LoVo (cell line): ENCODE measurements at places on chromosomes 5 and 9.

DNA sequence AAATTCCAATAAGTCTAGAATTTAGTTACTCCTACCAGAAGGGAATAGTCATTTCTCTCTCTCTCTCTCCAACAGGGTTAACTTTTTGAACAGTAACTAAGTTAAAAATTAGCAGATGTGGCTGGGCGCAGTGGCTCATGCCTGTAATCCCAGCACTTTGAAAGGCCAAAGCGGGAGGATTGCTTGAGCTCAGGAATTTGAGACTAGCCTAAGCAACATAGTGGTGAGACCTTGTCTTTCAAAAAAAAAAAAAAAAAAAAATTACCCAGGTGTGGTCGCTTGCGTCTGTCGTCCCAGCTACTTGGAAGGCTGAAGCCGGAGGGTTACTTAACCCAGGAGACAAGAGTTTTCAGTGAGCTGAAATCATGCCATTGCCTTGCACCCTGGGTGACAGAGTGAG is 639.7 kb downstream of the PTPRD start:
- DNase-seq: no peak

DNA sequence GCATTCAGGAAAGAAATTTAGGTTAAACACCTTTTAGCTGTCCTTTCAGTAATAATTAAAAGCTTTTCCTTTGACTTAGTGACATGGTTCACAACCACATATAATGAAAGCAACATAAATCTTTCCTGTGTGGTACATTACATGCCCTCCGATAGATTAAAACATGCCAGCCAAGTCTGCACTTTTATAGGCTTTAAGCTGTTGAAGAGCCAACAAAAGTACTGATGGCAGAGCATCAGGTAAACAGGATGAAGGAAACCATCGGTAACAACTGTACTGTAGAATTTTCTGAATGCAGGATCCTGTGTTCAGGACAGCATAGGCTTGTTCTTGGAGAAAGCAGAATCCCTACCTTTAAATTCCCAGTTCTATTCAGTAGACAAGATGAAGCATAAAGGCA is 226.6 kb downstream of the MLLT3 start:
- DNase-seq: no peak

DNA sequence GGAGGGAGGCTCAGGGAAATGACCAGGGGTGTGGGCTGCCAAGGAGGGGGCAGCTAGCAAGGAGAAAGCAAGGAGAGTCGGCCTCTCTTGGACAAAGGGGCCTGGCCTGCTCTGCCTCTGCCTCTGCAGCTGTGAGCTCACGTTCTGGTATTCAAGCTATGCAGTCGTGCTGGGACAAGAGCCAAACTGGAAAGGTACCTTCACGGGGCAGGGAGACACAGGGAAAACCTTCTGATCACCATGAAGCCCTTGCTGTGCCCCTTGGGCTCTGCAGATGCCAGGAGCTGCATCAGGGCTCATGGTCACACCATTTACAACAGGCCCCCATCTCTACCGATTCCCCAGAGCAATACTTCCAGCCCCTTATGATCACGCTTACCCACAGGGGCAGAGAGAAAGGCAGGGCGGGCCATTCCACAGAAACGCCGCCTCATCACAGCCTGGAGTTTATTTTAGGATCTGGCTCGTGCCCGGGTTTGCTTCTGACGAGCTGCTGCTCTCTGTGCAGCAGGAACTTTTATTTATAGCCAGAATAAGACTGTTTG is 63.2 kb downstream of the PRRT1B start:
- DNase-seq: peak; percentile 27

DNA sequence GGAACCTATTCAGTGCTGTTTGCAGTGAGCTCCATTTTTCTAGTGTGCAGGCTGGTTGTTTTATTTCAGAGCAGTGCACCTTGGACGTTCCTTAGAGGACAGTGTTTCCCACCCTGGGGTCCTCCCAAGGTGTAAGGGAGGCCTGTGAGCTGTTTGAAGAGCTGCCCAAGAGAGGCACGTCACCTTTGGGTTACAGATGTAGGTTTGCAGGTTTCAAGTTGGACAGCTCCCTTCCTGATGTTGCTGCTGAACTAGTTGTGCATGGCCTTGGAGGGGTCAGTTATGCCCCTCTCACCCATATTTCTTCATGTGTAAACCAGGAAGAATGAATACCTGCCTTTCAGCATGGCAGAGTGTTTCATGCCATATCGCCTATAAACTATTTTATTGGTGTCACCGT is 34.7 kb upstream of the POMT1 start:
- DNase-seq: no peak

DNA sequence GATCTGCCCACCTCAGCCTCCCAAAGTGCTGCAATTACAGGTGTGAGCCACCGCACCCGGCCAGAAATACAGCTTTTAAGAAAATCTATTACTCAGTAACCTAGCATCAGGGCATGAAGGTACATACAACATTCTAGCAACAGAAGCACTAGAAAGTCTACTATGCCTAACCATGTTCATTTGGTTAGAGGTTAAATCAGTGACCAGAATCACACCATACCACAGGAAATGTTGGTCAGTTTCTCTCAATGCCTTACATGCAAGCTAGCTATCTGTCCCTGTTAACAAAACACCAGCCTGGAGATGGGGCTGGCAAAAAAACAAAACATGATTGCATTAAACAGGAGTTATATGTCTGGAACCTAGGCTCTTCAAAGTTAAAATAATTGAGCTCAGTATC is 104.1 kb downstream of the STRBP start:
- DNase-seq: no peak

DNA sequence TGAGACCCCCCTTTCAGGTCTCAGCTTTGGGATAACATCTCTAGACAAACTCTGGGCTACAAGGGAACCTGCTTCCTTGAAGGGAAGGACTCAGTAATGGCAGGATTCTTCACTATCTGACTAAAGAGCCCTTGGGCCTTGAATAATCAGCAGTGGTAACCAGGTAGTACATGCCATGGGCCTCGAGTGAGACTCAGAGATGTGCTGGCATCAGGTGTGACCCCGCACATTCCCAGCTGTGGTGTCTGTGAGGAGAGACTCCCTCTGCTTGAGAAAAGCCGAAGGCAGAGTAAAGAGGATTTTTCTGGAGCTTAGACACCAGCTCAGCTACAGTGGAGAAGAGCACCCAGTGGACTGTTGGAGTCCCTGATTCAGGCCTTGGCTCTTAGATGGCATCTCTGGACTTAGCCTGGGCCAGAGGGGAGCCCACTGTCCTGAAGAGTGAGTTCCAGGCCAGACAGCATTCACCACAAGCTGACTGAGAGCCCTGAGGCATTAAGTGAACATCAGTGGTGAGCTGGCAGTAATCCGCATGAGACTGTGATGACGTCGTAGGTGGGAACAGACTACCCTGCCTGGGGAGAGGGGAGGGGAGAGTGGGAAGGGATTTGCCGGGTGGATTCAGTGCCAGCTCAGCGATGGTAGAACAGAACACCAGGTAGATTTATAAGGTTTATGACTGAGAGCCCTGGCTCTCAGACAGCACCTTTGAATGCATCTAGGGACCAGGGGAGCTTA is 5.3 kb upstream of the ZNF782 start:
- DNase-seq: no peak

- no peak for DNase-seq
Observed at GRCh38 chr9:75671354-75671753, 219.1 kb upstream of the PCSK5 start.

- no peak for DNase-seq
Observed at GRCh38 chr9:18990494-18990893, 42.5 kb downstream of the SAXO1 start.

DNA sequence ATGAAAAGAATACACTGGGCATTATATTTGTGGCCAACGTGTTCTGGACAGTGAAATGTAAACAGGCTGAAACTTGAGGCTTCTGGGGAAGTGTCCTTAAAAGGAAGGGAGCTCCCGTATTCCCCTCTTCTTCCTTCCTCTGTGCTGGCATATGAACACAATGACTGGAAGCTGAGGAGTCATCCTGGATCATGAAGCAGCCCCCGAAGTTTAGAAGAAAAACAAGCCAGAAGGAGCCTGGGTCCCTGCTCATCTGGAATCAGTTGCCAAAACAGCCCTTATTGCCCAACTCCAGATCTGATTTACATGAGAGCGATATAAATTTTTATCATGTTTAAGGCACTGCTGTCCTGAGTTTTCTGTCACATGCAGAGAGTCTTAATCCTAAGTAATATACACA is 65.4 kb upstream of the SLC1A1 start:
- no peak for DNase-seq

GRCh38 chr9:114055894-114056293 is 22.2 kb downstream of the AMBP start:
- no peak for DNase-seq

GRCh38 chr9:21465138-21465537 is 17.0 kb downstream of the IFNE start:
- no peak for DNase-seq

GRCh38 chr9:122808141-122808540 is 8.2 kb downstream of the OR1K1 start:
- no peak for DNase-seq

DNA sequence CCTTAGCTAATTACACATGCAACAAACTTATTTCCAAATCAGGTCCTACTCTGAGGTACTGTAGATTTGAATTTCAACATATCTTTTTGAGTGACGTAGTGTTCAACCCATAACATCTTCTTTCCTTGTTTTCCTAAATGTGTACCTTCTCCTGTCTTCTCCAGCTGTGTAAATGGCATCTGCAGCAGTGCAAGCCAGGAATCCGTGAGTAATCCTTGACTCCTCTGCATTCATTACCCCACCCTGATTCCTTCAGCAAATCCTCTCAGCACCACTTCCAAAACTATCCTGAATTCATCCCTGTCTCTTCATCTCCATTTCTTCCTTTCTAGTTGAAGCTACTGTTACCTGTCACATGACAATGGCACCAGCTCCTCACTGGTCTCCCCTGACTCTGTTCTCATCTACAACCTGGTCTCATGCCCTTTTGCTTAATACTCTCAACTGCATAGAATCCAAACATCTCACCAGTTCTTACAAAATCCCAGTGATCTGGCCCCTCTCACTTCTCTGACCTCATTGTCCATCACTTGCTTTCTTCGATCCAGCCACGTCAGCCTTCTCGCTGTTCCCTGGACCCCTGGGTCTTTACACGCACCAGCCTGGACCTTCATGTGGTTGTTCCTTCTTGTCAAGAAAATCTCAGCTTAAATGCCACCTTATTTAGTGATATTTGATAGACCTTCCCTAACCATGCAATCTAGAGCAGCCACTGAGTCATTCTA is 14.6 kb upstream of the TRAF1 start:
- DNase-seq: no peak

GRCh38 chr9:16627967-16628366 is 242.5 kb downstream of the BNC2 start:
- DNase-seq: no peak

- no peak for DNase-seq
Observed at GRCh38 chr5:88683506-88684135, 199.4 kb downstream of the MEF2C start.

DNA sequence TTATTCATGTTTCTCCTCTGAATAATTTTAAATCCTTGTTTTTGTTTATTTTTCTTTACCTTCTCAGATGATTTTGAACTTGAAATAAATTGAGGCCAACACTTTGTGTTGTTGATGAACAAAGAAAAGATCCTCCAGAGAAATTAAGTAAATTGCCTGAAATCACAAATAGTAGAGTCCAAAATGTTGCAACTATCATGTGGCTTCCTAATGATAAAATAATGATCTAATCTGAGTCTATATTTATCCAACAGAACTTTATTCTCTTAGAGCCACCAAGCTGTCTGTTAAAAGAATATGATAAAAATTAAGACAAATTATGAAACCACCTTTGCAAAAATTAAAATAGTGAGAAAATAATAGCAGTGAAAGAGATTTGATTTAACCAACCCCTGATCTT is 132.2 kb upstream of the SPEF2 start:
- DNase-seq: no peak
